NCI-H2029 treated with DMSO at 0.1 percent for 48 hours (cell line): ENCODE measurements at places on chromosomes 5 and 9.

GRCh38 chr5:128349044-128349858, 188.8 kb downstream of the FBN2 start:
- peak; percentile 93 for DNase-seq

- DNase-seq, result no peak
These were observed 159.9 kb upstream of the FOXD4L5 start for GRCh38 chr9:65444943-65445342.

- no peak for DNase-seq
These were observed 184.0 kb upstream of the GDNF start for GRCh38 chr5:38023799-38024198.

DNA sequence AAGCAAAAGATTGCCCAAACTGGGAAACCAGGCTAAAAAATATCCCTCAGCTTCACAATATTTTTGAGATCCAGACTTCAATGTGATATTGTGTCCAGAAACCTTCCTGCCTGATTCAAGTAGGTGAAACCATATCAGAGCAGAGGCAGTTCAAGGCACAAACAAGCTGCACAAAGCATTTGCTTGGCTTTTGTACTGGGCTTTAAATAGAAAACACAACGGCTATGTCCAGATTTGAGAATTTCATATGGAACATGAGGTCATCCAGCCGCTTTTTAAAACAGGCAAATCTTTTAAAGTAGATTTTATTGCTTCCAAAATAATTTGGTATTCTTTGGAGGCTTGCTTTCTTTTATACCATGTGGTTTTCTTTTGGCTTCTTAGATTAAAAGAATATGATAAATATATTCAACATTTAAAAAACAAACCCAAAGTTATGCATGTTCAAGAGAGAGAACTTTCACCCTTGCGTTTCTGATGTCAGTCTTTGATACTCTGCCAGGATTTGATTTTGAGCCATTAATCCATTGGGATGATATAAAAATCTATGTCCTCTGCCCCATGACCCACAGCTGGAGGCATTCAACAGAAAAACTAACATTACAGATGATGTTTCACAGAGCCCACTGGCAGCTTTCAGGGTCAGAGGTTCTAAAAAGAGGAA, 29.0 kb upstream of the CCDC112 start:
- no peak for DNase-seq

DNA sequence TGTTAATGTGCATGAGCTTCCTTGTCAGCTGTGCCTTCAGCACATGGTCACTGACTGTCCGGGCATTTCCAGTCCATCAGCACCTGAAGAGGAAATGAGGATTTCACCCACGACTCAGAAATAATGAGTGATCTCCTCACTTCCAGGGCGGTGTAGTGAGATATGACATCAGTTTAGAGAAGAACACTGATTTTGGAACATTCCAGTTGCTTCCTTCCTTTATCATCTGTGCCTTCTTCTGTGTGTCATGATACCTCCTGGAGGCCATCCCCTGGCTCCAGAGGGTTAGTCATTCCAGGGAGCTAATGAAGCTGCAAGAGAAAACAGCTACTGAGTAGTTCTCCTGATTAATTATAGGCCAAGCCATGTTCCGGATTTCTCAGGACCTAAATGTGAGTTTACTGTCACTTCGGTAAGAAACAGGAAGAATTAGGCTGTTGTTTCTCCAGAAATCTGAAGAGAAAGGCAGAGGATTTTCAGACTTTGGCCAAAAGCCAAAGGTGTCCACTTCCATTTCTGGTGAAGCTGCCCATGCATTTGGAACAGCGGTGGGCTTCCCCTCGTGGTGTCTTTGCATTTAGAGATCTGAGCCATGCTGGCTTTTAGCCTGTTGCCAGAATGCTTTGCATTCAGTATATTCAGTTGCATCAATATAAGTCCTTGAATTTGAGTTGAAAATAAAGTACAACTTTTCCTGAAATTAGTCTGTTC, 161.3 kb upstream of the OTULINL start:
- DNase-seq, result no peak

GRCh38 chr5:7634837-7635236, 216.1 kb downstream of the CFAP90 start:
- no peak for DNase-seq

DNA sequence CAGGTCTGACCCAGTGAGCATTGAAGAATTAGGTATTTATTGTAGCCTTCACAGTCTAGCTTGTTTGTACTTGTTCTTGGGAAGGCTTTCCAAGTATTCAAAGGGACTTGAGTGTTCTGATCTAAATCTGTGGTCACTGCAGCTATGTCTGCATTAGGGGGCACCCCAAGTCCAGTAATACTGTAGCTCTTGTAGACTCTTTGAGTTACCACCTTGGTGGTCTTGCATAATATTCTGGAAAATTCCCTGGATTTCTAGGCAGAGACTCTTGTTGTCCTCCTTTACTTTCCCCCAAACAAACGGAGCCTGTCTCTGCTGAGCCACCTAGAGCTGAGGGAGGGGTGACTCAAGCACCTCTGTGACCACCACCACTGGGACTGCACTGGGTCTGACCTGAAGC, 149.5 kb upstream of the DHFR start:
- DNase-seq, result no peak

GRCh38 chr9:928363-929042, 48.0 kb upstream of the DMRT3 start:
- DNase-seq, result no peak

DNA sequence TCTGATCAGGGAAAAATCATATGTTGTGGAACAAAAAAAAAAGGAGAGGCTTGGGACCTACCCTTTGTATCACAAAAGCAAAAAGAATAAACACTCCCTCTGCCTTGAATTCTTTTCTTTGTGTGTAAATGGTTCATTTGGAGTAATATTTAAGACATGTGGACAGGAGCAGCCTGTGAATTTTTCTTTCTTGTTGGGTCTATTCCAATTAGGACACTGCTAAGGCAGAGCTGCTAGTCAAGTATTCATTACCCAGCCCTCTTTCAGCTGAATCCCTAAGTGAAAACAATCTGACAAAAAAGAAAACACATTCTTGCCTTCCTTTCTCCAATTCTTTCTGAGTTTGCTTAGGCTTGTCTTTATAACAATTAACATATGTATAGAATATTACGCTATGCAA, 330.0 kb downstream of the EBF1 start:
- DNase-seq, result no peak

DNA sequence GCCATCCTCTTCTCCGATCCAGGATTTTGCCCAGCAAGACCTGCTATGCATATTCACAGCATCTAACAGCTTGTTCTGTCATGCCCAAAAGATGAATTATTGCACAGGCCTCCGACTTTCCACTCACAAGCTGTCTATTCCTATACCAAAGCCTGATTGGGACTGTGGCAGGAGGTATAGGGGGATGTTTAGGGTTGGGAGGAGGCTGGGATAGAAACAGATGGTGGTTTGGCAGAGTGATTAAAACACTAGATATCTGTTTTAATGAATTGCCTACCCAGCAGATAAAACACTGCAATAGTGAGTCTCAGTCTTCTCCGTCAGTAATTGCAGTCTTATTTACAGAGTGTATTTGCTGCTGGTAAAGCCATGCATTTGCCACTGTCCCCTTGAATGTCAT, 215.3 kb downstream of the TLR4 start:
- DNase-seq, result no peak

DNA sequence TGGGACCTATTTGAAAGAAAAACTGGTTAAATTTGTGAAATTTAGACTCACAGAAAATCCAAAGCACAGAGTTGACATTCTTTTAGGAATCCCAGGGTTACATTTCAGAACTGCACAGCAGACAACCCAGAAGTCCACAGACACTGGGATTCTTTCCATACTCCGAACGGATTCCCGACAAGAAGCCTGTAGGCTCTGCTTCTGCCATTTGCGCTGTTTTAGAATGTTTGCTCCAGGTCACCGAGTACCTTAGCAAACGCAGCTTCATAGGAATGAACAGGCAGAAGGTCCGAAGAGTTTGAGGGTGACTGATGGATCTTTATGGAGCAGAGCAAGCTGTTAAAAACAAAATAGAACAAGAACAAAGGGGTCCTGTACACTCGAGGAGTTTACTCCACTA, 84.5 kb upstream of the NFIB start:
- DNase-seq, result no peak

DNA sequence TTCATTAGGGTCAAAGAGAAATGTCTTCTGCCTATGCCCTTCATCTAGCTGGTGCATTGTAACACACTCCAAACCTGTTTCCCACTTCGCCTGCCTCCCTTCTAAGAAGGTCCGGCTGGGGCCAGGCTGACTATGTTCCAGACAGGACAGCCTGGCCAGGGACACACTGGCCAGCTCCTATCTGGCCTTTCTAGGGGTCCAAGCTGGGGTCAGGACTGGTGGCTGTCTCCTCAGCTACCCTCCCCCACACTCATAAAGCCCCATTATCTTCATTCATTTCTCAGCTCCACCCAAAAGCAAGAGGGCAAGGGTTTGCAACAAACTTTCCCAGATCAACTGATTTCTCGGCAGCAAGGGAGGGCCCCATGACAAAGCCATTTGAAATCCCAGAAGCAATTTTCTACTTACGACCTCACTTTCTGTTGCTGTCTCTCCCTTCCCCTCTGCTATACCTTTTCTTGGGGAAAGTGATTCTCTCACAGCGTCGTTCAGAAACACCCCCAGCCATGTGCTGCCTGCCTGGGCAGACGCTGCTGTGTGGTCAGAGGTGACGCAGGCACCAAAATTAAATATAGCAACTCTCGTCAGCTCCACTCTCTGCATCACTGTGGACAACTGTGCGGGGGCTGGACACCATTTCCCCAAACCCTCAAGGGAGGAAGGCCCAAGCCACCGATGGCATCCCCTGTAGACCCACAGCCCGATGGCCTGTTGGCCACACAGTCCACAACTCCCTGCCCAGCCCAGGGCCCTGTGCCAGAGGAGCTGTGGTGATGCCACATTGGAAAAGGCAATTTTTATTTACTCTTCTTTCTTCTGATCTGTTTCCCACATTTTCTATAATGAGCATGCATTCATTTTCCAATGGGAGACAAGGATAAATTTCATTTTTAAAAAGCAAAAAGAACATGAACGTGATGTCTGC, 6.1 kb downstream of the IL13 start:
- DNase-seq, result no peak

GRCh38 chr9:131651160-131651559, 88.7 kb downstream of the RAPGEF1 start:
- DNase-seq, result no peak

- DNase-seq, result no peak
These were observed 696.2 kb upstream of the COX7C start for GRCh38 chr5:85921590-85921989.

- DNase-seq, result no peak
These were observed 33.0 kb downstream of the TENT4A start for GRCh38 chr5:6746244-6746643.

GRCh38 chr5:10548418-10549122, 15.3 kb upstream of the ANKRD33B start:
- DNase-seq, result no peak

DNA sequence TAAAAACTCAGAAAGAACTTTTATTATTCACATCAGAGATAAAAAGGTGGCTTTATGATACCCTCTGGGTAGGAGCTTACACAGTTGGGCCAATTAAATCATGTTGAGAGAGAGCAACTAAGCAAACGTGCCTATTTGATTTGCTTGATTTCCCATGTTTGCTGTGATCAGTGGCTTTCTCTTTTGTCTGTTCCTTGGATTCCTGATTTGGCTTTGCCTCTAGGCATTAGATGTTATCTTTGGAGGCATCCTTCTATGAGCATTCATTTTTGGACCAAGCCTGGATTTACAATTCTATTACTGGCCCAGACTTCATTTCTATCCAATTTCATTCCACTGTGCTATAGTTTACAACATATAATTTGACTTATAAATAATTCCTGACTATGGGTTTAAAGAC, 35.9 kb downstream of the VCAN start:
- DNase-seq, result no peak

- DNase-seq, result no peak
These were observed 29.1 kb upstream of the LRRC14B start for GRCh38 chr5:162190-162564.

DNA sequence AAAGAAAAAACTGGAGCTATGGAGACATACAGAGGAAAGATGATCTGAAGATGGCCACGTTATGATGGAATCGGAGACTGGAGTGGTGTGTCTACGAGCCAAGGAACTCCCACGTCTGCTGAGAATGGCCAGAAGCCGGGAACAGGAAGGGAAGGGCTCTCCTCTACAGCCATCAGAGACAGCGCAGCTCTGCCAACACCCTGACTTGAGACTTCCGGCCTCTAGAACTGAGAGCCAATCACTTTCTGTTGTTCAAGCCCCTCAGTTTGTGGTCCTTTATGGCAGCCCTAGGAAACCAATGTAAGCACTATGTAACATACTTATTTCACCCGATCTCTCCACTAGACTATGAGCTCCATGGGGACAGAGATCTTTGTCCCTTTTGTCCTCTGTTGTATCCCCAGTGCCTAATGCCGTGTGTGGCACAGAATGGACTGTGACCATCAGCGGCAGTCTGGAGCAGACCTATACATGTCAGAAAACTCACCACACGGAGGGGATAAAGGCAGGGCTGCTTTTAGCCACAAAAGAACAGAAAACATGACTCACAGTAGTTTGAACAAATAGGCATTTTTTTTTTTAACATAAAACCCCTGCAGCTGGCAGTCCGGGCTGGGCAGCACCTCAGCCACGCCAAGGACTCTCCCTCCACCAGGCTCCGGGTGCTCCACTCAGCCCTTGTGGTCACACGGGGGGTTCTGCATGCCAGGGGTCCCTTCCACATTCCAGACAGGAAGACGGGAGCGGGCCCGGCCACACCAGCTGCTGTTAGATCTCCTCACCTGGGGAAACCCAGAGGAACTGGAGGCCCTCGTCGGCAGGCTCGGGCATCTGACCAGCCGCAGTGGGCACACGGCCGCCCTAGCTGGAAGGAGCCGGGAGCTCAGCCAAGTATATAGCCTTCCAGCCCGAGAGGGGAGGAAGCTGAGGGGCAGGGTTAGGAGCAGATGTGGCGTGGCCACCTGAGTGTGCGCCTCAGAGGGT, 16.1 kb upstream of the MXD3 start:
- DNase-seq, result no peak

GRCh38 chr5:82644766-82645165, 366.6 kb upstream of the RPS23 start:
- DNase-seq, result no peak

DNA sequence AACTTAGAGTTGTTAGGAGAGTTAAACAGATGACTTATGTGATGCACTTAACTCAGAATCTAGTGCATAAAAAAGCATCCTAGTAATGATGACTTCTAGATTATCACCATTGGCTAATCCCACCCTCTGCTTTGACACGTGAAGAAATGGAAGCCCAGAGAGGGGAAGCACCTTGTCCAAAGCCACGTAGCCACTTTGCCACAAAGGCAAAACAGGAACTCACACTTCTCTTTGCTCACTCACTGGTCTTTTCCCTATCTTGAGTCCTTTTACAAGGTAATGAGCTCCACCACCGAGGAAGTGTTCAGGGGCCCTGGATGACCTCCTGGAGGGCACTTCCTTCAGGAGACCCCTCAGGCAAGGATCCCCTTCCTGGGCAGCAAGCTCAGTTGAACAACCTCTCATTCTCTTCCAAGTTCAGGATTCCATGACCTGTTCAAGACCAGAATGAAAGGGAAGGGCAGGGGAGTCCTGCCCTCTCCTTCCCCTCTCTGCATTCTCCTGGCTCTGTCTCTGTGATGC, 89.7 kb downstream of the HRH2 start:
- DNase-seq, result no peak

GRCh38 chr5:52987711-52988331, 1.3 kb upstream of the ITGA2 start:
- no peak for DNase-seq

GRCh38 chr5:875931-876330, 16.7 kb downstream of the BRD9 start:
- no peak for DNase-seq
